Renal cortical epithelial cell (primary cell): ENCODE measurements at places on chromosomes 7 and 10. TPM values are rescaled to one million over a fixed set of nuclear protein-coding genes. Genes with fewer than 3 reads are reported as not detected.
A peak's percentile ranks its signal among the peaks of the same experiment; 100 is the strongest.

GRCh38 chr10:4270116-4270515 is 485.1 kb upstream of the KLF6 start:
- peak; percentile 76 for DNase-seq

DNA sequence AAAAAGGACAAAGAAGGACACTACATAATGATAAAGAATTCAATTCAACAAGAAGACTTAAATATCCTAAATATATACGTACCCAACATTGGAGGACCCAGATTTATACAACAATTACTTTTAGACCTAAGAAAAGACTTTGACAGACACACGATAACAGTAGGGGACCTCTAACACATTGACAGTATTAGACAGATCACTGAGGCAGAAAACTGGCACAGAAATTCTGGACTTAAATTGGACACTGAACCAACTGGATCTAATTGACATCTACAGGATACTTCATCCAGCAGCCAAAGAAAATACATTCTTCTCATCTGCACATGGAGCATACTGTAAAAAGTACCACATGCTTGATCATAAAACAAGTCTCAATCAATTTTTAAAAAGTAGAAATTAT is 103.8 kb downstream of the DGKI start:
- no peak for DNase-seq

DNA sequence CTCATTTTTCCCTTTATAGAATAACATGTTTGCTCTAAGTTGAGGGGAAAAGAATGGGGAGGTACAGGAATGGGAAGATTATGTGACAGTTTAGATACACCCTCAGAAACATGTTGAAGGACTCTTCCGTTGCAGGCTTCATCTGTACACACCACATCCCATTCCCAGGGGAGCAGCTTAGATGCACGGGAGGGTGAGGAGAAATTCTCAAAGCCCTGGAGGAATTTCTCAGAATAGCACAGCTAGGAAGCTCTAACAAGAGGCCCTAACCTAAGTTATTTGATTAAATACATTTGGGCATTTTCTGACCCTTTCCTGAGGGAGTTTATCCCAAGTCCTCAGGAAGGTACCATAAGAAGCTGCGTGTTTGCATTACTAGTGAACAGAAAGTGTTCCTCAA is 660.2 kb upstream of the IGFBP3 start:
- DNase-seq, result no peak

GRCh38 chr7:71721742-71722141 is 589.8 kb downstream of the GALNT17 start:
- DNase-seq, result no peak

- no peak for DNase-seq
These were observed 58.8 kb downstream of the ARL4A start for GRCh38 chr7:12746211-12746610.

- DNase-seq, result no peak
These were observed 95.8 kb upstream of the CREB5 start for GRCh38 chr7:28316489-28316888.

GRCh38 chr7:96300502-96300901 is 21.4 kb downstream of the SLC25A13 start:
- peak; percentile 64 for DNase-seq

GRCh38 chr10:87799860-87800259 is 18.2 kb downstream of the ATAD1 start:
- no peak for DNase-seq

GRCh38 chr7:151296202-151296992 is 45.2 kb upstream of the NUB1 start:
- DNase-seq, result no peak

DNA sequence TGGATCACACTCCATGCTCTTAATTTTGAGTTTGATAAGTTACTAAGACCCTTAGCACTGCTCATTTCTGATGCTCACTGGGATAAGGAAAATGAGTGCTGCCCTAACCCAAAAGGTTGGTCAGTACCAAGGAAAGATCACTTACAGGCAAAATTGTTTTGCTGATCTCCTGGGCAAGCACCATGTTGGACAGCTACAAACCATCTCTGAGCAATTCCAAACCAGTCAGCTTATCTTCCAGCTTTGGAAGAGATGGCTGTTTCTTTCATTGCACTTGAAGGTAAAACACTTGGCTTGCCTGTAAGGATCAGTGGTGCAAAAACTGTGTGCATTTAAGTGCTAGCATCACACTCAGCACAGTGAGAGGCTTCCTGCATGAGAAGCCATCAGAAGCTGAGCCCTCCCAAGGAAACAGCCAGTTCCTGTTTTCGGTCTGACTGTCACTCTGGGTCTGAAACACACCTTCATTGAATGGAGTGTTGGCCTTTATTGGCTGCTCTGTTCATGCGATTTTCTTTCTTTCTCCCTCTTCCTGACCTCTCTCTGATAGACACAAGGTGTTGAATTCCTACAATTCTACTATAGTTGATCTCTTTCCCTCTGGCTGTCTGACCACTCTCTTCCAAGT is 126.4 kb upstream of the GHITM start:
- DNase-seq, result no peak

DNA sequence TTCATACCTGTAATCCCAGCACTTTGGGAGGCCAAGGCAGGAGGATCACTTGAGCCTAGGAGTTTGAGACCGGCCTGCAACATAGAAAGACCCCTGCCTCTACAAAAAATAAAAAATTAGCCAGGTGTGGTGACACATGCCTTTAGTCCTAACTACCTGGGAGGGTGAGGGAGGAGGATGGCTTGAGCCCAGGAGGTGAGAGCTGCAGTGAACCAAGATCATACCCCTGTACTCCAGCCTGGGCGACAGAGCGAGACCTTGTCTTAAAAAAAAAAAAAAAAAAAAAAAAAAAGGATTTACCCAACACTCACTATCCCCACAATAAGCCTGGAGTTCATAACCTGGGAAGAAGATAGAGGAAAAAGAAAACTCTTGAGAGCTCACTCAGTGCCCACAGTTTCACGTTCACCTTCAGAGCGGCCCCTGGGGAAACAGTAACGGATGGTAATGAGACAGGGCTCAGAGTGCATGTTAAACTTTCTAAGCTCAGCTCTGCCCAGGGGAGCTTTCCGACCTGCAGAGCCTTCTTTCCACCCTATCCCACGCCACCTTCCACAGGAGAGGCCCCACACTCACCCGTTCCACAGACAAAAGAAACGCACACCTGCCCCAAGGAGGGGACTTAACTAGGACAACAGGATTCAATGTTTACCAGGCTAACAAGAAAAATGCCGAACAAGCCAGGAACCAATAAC is 259.8 kb upstream of the KLF14 start:
- no peak for DNase-seq

DNA sequence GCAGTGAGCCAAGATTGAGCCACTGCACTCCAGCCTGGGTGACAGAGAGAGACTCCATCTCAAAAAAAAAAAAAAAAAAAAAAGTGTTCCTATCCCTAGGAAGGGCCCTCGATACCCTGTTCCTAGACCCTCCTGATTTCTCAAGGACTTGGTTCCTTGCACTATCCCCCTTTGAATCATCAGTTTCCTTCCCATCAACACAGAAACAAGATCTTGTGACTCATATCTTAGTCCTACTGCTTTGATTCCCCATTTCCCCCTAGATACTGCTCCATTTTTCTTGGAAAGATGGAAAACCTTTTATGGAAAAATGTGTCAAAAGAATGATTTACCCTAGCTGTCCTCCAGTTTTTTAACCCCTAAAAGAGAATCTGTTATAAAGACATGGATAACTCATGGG is 1.7 kb upstream of the ZNF862 start:
- no peak for DNase-seq

- no peak for DNase-seq
These were observed 264.3 kb downstream of the AUTS2 start for GRCh38 chr7:69862413-69863064.

GRCh38 chr10:480928-481552 is 208.4 kb downstream of the DIP2C start:
- peak; percentile 9 for DNase-seq

- DNase-seq, result no peak
These were observed 260.9 kb downstream of the SLC25A13 start for GRCh38 chr7:96061009-96061408.

- no peak for DNase-seq
These were observed 3.9 kb upstream of the CUX1 start for GRCh38 chr7:101813402-101814019.

DNA sequence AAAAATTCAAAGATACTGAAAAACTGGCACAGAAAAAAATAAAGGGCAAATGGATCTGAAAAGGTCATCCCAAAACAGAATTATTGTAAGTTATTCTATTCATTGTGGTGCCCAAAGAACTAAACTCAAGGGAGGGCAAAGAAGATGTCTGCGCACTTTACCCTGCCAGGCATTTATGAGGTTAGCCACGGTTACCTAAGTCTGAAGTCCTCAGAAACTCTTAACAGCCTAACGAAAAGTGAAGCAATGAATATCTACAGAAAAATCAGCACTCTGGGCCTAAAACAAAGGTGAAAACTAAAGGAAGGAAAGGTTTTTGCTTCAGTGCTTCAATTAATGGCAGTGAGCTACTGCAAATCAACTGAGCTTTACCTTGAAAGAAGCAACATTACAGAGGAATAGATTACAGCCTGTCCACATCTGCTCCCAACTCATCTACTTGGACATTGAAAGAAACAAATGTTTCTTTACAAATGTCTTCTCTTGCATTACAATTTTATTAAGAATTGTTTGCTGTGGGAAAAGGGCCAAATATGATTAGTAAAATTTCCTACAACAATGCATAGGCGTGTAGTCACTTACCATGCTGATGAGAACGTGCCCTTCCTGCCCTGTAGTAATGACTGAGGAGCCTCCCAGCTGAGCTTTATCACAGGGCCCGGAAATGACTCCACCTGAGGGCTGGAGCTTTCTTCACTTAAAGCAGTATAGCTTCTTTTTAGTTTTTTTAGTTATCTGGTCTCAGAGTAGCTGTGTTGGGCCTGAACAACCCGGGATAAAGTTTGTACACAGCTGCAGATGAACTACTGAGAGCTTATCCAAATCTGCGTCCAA is at the start of gene TUBAL3:
Gene TUBAL3 (minus strand): TSS at position 621 of the 834 bp plus-strand sequence. CDS start 36 bp downstream, at position 585.
- no peak for DNase-seq

DNA sequence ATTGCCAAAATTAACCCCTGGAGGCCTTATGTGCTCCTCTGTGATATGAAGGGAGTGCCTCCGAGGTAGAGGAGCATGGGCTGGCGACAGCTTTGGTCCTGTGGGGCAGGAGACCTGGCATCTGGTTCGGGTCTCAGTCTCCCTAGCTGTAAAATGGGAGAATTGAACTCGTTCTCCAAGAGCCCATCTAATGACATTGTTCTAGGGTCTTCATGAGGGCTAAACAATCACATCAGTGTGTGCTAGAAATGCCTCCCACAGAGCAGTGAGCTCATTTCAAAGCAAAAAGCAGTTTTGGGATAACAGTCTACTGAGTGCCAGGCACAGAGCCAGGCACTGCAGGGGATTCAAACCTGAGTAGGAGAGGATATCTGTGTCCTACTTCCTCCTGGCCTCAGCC is 248.0 kb downstream of the RPS24 start:
- no peak for DNase-seq

GRCh38 chr7:2093843-2094220 is 138.9 kb downstream of the MAD1L1 start:
- DNase-seq, result no peak

- DNase-seq, result peak; percentile 7
These were observed 205.5 kb upstream of the SEMA3D start for GRCh38 chr7:85392326-85392725.

- DNase-seq, result no peak
These were observed 60.3 kb downstream of the RASGEF1A start for GRCh38 chr10:43206391-43207235.

- peak; percentile 98 for DNase-seq
These were observed 98.0 kb downstream of the KAT6B start for GRCh38 chr10:74924251-74924963.

GRCh38 chr10:43105102-43105955 is 28.5 kb downstream of the RET start:
- DNase-seq, result peak; percentile 18

DNA sequence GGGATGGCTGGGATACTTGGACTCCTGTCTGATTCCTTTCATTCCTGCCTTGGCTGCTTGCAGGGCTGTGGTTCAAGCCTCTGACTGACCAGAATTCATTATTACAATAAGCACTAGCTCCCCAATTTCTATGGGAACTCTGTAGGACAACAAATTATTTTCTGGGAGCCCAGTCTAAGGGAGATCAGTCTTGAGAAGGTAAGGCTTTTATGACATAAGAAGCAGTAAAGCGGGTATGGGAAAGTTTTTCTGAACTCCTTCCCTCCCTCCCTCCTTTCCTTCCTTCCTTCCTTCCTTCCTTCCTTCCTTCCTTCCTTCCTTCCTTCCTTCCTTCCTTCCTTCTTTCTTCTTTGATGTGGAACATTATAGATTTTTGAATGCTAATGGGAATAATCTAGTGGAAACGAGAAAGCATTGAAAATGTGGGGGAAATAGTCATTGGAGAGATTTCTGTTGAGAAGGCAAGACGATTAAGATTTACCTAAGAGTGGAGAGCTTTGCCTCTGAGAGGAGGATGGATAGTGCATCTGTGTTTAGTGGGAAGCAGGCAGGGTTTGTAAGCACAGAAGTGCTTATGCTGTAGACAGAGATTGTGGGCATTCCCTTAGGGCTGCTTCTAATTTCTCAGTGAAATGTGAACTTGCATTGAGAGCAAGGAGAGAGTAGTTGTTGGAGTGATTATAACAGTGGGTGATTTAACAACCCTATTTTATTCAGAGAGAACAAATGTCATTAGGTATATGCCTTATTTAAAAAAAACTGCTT is 201.5 kb downstream of the DNAJB9 start:
- DNase-seq, result no peak

- DNase-seq, result peak; percentile 26
These were observed 12.6 kb upstream of the UBE2D1 start for GRCh38 chr10:58322072-58322834.

- DNase-seq, result no peak
These were observed 400.0 kb upstream of the FZD8 start for GRCh38 chr10:36042135-36042534.

DNA sequence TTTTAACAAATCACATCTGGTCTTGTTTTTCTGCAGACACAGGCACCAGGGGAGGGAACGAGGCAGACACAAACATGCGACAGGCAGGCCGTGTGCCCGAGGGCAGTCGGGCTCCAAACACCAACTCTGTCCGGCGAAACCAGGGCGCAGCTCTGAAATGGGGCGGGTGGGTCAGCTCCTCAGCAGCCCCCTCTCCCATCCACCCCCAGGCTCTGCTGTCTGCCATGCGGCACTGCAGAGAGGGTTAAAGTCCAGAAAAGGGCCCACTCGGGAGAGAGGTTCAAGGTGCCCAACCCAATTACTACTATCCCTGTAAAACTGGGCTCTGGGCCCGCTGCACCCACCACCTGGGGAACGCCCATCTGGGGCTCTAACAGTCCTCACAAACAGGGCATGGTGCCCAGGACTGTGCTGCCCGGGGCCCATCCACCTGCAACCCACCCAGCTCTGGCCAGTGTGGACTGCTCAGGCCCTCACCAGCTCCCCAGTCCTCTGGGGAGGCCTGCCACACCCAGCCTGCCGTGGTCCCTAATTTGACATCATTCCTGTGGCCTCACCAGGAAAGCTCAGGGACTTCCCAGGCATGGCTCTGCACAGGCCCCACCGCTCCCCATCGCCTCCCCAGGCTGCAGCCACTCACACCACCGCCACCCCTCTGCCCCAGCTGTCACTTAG is 18.7 kb downstream of the YKT6 start:
- no peak for DNase-seq

GRCh38 chr7:47441796-47442604 is 139.9 kb downstream of the TNS3 start:
- peak; percentile 64 for DNase-seq

- DNase-seq, result peak; percentile 78
These were observed 89.0 kb downstream of the PHTF2 start for GRCh38 chr7:77887567-77887966.

Gene CNNM1
- 0.35 and 1.3 TPM in 2 replicates for total RNA-seq

Gene BTAF1
- 30.6 and 45.7 TPM in 2 replicates for total RNA-seq

Gene SPDYE8
- not detected in 2 replicates for total RNA-seq

Gene PALD1
- 1.7 and 2.6 TPM in 2 replicates for total RNA-seq

Gene SPDYE11
- total RNA-seq, result not detected in 2 replicates

Gene KCNIP2
- total RNA-seq, result 0.35 TPM in 1 of 2 replicates, not detected in the other

Gene CUBN
- 0.35 and 4.0 TPM in 2 replicates for total RNA-seq

Gene H2BK1
- not detected in 2 replicates for total RNA-seq

Gene IGF2BP3
- 43.9 and 50.8 TPM in 2 replicates for total RNA-seq

Gene MYH16
- 0.05 and 1.4 TPM in 2 replicates for total RNA-seq
